DMS 273 treated with DMSO at 0.1 percent for 48 hours (cell line): ENCODE measurements at places on chromosomes 5 and 9.

DNA sequence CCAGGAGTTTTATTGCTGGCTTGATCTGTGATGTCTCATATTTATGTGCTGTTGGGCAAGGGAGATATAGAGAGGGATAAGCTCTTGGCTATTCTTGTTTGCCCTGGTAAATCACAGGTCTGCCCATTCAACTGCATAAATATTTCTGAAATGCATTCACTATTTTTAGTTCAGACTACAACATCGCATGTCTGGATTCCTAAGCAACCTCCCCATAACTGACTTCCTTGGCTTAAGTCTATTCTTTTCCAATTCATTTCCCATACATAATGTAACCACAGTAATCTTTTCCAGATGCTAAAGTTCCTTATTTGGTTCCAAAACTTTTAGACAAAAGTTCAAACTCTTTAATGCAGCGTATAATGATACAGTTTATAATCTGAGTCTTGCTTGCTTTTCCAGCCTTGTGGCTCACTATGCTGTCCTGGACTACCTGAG is 321.4 kb upstream of the ACTBL2 start:
- no peak for DNase-seq

- DNase-seq, result no peak
These were observed 102.5 kb downstream of the ANKRD55 start for GRCh38 chr5:56130664-56131063.

DNA sequence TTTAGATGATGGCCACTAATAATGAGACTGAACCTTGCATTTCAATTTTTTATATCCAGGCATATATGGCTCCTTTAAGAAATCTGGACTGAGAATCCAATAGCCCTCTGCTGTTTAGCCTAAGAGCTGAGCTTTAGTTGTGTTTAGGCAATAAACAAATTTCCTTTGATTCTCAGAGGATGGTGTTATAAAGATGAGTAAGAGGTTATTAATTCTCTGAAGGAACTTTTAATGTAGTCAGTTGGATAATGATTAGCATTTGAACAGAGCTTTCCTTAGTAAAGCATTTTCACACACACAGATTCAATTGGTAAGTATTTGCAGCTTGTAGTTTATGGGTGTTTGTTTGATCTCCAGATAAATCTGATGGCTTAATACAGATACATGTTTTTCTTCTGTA is 149.6 kb downstream of the PRR16 start:
- no peak for DNase-seq

DNA sequence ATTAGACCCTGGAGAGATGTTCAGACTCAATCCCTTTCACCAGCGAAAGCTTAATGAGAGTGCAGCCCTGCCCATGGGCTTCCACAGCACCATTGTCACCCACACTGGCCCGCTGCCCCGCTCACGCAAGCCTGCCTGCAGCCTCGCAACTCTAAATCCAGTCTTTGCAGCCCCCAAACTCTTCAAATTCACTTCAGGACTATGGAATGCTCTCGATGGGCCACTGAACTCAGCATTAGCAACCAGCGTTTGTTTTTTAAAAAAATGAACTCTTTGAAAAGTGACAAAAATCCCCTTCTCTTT is 17.1 kb downstream of the DCANP1 start:
- no peak for DNase-seq

GRCh38 chr9:107486674-107487520 is 2.7 kb downstream of the KLF4 start:
- DNase-seq, result no peak

- no peak for DNase-seq
These were observed 123.0 kb upstream of the RFX3 start for GRCh38 chr9:3648722-3649246.

DNA sequence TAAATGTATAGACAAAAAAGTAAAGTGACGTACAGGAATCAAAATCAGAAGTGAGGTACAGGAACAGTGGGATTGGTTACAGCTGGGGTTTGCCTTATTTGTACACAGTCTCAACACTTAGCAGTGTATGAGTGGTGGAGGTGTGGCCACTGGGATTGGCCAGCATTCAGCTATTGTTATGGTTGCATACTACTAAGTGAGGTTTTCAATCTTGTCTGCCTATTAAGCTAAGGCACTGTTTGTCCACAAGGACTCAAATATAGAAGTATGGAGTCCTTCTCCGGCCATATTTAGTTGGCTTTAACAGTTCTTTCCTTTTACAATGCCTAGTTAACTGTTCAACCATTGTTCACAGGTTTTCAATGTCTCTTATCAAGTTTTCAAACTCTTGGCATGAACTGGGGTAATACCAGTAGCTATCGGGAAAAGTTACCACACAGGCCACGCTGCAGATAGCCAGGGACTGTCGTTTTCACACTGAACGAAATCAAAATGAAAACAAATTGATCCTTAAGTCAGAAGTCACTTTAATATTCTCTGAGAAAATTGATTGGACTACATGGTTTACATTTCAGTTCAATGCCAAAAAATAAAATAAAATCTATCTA is 176.0 kb upstream of the FREM1 start:
- DNase-seq, result no peak

DNA sequence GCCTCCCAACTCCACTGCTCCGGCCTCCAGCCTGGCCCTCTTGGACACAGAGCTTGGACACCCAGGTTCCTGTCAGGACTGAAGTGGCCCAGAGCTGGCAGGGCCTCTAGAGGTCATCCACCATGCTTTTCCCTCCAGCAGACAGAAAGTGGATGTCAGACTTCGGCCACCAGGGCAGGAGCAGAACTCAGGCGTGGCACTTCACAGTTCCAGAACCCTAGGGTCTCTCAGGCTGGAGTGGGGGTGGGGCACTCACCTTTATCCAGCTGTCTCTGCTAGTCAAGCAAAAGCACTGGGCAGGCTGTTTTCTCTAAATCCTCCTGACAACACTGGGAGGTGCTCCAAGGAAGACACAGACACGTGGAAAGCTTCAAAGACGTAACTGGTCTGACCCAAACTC is 35.6 kb upstream of the N4BP3 start:
- no peak for DNase-seq

GRCh38 chr9:2132484-2133082 is 117.4 kb downstream of the SMARCA2 start:
- peak; percentile 3 for DNase-seq

DNA sequence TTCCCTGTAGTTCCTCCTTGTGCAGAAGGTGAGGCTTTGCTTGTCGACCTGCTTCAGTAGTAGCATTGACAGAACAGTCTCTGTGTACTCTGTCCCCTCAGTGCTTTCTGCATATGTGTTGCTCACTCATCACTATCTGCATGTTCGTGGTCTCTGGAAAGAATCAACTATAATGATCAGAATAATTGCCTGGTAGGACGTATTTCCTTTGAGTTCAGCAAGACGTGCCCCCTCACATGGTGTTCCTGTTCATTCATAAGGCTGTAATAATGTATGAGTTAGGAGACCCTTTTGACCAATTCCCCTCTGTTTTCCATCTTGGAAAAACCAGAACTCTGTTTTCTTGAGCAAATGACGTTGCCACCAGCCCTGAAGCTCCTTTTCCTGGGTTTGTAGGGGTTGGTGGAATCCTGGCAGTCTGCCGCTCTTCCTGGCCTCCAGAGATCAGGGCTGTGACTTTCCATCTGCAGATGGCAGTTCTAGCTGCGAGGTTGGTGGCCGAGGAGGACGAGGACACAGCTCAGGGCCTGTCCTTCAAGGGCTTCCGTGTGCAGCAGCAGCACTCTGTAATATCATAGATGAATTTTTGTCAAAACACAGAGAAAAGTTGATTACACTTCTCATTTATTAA is 61.9 kb downstream of the EXOSC2 start:
- no peak for DNase-seq

DNA sequence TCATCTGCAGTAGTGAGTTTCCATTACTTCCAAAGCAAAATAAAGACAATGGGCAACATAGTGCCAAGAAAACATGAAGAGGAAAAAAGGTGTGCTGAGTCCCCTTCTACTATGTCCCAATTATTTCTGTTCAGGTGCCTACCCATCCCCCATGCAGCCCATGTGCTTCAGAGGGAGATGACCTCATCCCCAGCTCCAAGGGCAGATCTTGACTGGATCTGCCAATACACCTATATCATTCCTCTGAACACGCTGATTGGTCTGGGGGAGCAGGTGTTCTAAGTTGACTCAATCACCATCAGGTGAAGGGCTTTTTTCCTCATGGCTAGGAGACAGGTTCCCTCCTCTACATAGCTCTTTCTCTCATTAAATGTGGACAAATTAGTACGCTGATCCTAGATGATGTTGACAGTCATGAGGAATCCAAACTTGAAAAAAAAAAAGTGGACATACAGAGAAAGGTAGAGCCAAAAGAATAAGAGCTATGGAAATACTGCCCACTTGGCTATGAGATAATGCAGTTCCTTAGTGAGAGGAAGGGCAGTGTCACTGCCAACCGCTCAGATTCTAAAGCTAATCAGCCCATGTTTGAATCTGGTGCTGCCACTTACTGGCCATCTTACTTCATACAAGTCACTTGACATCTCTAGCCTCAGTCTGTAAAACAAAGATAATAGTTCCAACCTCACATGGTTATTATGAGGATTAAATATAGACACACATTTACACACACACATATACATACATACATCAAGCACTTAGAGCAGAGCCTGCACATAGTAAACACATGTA is 23.1 kb downstream of the PRELID2 start:
- DNase-seq, result no peak

DNA sequence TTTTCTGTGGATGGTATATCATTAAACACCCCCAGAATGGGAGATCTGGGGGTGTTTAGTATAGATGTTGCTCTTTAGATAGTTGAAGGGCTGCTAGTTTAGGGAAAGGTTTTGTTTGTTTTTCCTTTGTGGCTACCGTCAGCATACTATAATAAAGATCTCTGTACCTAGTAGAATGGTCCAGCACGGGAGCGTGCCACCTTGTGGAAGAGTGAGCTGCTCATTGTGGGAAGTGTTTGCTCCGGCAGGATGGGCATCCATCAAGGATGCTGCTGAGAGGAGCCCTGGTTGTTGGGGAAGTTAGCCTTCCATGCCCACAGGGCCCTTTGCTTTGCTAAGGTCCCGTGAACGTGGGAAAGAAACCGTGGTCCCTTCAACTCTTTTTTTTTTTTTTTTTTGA is 113.1 kb downstream of the LIFR start:
- DNase-seq, result no peak

- peak; percentile 34 for DNase-seq
These were observed 144.6 kb downstream of the CETN3 start for GRCh38 chr5:90264689-90265544.

GRCh38 chr5:42057254-42057690 is 132.2 kb downstream of the FBXO4 start:
- DNase-seq, result peak; percentile 4

GRCh38 chr9:131446276-131446675 is 52.4 kb downstream of the PRRC2B start:
- DNase-seq, result no peak

DNA sequence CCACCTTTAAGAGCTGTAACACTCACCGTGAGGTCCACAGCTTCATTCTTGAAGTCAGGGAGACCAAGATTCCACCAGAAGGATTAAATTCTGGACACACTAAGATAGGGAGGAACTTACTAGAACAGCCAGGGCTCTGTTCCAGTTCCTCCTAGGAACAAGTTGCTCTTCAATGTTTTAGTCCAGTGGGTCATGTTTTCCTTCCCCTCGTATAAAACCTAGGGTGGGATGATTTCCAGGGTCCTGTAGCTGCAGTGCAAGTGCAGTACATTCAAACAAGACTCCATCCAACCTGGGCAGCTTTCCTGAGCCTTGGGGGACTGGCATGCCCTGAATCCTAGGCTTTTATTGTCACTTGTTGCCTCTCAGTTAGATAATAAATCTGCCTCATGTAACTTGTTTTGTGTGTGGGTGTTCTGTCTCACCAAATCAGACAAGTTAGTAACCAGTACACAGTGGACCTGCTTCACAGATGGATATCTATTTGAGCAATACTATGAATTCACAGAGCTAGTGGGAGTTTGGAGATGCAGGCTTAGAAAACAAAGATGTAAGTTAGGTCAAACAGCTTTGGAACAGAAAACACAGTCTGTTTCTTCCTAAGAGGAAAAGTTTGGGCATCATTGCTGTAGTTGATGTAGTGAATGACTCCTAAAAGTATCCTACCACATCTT is 405.6 kb downstream of the GABRG2 start:
- no peak for DNase-seq

DNA sequence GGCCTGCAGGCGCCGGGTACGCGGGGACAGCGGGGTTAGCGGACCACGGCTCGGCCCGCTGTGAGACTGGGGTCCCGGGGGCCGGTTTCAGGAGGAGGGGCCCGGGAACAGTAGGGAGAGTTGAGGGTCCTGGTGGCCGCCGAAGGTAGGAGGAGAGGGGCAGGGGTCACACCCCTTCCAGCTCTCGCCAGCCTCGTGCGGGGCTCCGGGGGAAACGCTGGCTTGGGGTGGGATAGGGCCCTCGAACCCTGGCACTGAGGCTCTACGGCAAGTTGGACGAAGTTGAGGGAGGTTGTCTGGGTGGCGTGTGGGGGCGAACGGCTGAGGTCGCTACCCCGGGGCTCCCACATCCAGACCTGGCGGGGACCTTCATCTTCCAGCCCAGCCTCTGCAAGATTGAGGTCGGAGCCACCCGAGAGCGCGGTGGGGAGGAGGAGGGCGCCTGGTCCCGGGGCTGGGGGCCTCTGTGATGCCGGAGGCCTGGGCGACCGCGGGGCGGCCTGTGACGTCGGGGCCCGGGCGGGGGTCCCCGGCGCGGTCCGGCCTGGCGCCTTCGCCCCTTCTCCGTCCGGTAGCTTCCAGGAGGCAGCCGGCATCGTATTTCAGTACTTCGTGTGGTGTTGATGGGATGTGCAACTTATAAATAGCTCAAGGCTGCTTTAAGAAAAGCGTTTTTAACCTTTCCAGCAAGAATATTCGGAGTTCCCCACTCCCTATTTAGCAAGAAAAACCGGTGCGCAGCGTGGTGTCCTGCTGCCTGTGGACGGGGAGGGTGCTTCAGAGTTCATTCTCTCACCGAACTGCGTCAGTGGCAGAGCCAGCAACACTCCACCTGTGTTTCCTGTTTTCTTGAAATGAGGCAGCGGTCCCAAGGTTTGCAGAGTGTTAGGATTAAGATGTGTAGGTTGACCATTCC is 902 bp downstream of the HABP4 start:
- DNase-seq, result no peak

DNA sequence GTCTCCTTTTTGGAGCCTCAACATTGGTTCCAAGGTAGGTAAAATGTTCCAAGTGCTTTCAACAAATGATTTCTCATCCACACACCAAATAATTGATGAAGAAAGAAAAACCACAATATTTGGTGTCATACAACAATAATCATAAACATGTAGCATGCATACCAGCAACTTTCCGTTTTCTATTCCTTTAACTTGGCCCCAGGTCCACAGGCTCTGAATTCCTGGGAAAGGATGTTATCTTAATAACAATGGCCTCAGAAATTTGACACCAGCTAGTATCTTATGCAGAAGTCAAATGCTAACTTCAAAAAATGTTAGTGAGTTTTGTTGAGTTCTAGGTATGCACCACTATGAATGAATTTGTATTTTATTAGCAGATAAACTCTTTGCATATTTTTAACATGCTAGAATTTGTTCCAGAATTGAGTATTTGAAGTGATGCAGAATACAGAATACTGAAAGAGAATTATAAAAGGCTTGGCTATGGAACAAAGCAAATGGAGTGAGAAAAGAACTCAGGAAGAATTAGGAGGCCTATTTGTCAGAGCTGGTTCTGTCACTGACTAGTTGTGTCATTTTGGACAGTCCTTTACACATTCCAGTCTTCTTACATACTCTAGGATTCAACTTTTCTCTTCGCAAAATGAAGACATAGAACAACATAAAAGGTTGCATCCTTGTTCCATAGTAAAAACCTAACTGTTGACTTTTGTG is 435.3 kb upstream of the TNC start:
- DNase-seq, result no peak

- DNase-seq, result no peak
These were observed 14.6 kb downstream of the ARL14EPL start for GRCh38 chr5:116046823-116047222.

- DNase-seq, result no peak
These were observed 97.3 kb downstream of the STARD4 start for GRCh38 chr5:111415053-111415452.
